ENCODE measurements at places on chromosomes 6 and 20.

GRCh38 chr6:128350416-128351254, 169.8 kb downstream of the PTPRK start:
- H3K4me3 ChIP-seq: no peak overlapping the region
- H3K27ac ChIP-seq: no peak overlapping the region
- no peaks in the 10 kb centered on the region for H3K27me3 ChIP-seq
- no peak for DNase-seq

GRCh38 chr6:73983367-73983766, 287.4 kb downstream of the CD109 start:
- no peaks in the 10 kb centered on the region for H3K4me1 ChIP-seq
- no peak for DNase-seq
- H3K36me3 ChIP-seq: no peaks in the 10 kb centered on the region

DNA sequence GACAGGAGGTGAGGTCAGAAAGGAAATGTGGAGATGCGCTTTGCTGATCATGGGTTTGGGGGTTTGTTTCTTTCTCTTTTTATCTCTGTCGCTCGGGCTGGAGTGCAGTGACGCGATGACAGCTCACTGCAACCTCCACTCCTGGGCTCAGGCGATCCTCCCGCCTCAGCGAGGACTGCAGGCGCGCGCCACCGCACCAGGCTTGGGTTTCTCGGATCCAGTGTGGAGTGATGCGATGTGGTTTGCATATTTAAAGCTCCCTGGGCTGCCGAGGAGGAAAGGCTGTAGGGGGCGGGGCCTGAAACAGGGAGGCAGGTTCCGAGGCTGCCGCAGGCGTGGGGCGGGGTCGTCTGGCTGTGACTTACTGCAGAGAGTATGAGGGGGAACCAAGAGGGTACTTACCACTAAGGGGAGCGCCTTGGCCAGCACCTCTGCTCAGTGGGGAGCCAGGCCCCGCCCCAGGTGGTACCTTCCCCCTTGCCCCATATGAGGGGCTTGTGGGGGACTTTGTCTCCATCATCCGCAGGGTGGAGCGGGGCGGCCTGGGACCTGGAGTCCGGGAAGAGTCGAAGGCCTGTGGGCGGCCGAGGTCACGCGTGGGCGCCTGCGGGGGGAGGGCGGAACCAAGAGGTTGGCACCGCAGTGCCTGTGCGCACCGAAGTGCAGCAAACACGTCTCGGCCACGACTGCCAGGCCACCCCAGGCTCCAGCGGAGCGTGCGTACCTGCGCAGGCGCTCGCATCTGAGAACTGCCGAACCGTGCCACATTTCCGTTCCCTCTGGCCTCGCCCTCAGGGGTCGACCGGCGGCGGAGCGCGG, 12.7 kb upstream of the BAK1 start:
- peaks cover 12% of the 10 kb centered on the region for H3K4me1 ChIP-seq
- no peaks in the 10 kb centered on the region for H3K27me3 ChIP-seq
- H3K27ac ChIP-seq: no peak overlapping the region
- H3K4me3 ChIP-seq: peak overlapping the region; percentile 37

DNA sequence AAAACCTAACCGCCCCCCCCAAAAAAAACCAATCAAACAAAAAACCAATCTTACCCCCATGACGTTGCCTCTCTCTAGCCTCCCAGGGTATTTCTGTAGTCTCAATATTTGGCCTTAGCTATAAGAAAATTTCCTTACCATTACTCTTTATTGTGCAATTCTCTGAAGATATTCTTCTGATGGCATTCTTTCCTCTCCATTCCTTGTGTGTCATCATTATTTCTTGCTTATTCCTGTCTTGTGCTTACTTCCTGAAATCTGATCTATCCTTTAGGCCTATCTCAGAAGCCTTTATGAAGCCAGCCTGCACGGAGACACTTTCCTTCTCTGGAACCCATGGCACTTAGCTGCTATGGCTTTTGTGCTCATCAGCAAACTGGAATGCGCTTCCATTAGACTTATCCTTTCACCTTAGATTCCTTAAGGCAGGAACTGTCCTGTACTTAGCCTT, 65.9 kb upstream of the DDR1 start:
- no peaks in the 10 kb centered on the region for H3K36me3 ChIP-seq
- no peak overlapping the region for H3K27ac ChIP-seq
- DNase-seq: no peak
- no peaks in the 10 kb centered on the region for H3K4me1 ChIP-seq

DNA sequence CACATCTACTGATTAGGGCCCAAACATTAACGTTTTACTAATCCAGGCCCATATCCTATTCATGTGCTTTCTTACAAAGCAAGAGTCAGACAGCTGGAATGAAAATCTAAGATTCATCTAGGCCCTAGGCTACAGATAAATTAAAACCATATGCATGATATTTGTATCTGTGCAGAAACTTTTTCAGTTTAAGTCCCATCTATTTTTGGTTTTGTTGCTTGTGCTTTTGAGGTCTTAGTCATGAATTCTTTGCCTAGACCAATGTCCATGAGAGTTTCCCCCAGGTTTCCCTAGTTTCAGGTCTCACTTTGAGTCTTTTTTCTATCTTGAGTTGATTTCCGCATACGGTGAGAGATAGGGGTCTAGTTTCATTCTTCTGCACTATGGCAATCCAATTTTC, 20.2 kb downstream of the ADNP start:
- H3K27ac ChIP-seq: peak overlapping the region; percentile 30
- no peak overlapping the region for H3K4me3 ChIP-seq
- H3K27me3 ChIP-seq: no peaks in the 10 kb centered on the region
- peaks cover 21% of the 10 kb centered on the region for H3K4me1 ChIP-seq

- H3K4me3 ChIP-seq: no peak overlapping the region
- H3K4me1 ChIP-seq: no peaks in the 10 kb centered on the region
- no peaks in the 10 kb centered on the region for H3K36me3 ChIP-seq
- no peaks in the 10 kb centered on the region for H3K27me3 ChIP-seq
These were observed 324.2 kb downstream of the NRN1 start for GRCh38 chr6:5682530-5682929.

DNA sequence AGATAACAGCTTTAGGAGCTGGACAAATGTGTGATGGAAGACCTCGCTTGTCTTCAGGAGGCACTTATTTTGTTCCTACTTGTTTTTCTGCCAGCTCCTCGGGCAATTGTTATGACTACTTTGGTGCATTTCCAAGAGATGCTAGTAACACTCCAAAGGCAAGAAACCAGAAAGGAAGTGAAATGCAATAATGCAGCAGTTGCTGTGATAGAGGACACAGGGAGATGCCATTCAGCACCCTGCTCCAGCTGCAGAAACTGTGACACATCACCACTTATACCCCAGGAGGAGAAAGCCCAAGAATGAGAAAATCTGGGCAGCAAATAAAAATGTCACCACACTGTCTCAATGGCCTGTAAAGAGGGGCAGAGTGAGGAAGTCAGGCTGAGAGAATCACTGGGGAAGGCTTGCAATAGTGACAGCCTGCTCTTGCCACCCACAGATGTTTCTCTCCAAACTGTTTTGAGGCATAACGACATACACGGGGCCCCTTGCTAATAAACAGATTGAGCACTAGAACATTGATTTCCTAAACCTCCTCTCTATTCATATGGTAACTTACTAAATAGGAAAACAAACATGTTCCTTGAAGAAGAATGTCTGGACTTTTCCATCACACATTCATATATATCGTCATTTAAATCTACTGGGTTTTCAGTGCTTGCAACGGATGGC, 231.0 kb upstream of the PRND start:
- H3K4me3 ChIP-seq: no peak overlapping the region
- no peak for DNase-seq
- H3K4me1 ChIP-seq: no peaks in the 10 kb centered on the region
- H3K27me3 ChIP-seq: no peaks in the 10 kb centered on the region

- no peak overlapping the region for H3K27ac ChIP-seq
- H3K4me1 ChIP-seq: peaks cover 8% of the 10 kb centered on the region
- DNase-seq: no peak
- H3K36me3 ChIP-seq: no peaks in the 10 kb centered on the region
These were observed 34.9 kb downstream of the GMPR start for GRCh38 chr6:16273256-16273655.

DNA sequence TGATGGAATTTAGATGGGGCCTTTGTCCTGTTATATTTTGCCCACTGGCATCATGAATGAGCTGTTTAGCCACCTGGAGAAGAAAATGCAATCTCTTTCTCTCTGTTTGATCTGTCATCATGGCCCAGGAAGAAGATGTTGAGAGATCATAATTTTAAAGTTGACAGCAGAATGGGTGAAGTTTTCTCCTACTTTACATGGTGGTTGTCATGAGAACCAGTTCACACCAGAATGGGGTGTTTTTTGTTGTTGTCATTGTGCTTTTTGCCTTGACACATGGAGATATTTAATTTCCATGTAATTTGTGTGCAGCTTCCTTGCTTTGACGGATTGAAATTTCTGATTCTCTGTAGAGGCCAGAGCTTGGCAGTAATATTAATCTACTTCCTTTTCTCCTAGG, 122.5 kb downstream of the FARS2 start:
- no peaks in the 10 kb centered on the region for H3K4me1 ChIP-seq
- H3K4me3 ChIP-seq: no peak overlapping the region

GRCh38 chr6:84003131-84003530, 30.4 kb upstream of the MRAP2 start:
- no peaks in the 10 kb centered on the region for H3K36me3 ChIP-seq
- no peak overlapping the region for H3K27ac ChIP-seq
- DNase-seq: no peak
- H3K4me1 ChIP-seq: no peaks in the 10 kb centered on the region
- no peak overlapping the region for H3K4me3 ChIP-seq
- H3K27me3 ChIP-seq: no peaks in the 10 kb centered on the region

DNA sequence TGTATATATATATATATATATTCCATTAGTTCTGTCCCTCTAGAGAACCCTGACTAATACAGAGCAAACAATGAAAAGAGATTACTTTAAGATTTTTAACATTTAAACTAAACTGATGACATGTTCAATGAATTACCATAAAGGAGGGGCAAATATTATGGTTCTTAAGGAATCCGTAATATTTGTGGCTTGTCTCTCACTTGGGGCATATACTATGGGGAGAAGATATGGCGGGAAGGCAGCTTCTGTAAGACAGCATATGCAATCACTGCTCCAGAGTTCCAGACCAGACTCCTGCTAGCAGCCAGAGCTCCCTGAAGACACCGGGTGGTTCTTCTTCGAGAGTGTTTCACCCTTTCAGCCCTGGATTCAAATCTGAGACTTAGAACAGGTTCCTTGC, 321.1 kb upstream of the NT5E start:
- no peak for DNase-seq
- no peaks in the 10 kb centered on the region for H3K36me3 ChIP-seq
- H3K27me3 ChIP-seq: no peaks in the 10 kb centered on the region
- H3K4me1 ChIP-seq: no peaks in the 10 kb centered on the region
- H3K27ac ChIP-seq: no peak overlapping the region

DNA sequence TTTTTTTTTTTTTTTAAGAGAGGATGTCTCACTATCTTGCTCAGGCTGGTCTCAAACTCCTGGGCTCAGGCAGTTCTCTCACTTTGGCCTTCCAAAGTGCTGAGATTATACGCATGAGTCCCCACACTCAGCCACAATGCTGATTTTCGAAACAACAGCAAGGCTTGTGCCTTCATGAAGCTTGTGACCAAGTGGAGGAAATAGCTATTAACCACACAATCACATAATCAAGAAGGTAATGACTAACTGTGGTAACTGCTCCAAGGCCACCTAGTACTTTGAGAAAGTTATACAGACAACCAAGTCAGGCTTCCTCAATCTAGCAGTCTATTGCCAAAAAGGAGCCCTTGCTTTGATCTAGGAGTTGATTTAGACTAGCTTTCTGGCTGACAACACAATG, 46.3 kb downstream of the SOD2 start:
- no peak overlapping the region for H3K4me3 ChIP-seq
- no peaks in the 10 kb centered on the region for H3K27me3 ChIP-seq
- DNase-seq: peak; percentile 5
- no peaks in the 10 kb centered on the region for H3K36me3 ChIP-seq
- H3K4me1 ChIP-seq: no peaks in the 10 kb centered on the region

- no peaks in the 10 kb centered on the region for H3K36me3 ChIP-seq
- no peaks in the 10 kb centered on the region for H3K4me1 ChIP-seq
- DNase-seq: no peak
- no peaks in the 10 kb centered on the region for H3K27me3 ChIP-seq
These were observed 37.9 kb upstream of the CHD6 start for GRCh38 chr20:41655962-41656618.

- DNase-seq: no peak
- H3K36me3 ChIP-seq: no peaks in the 10 kb centered on the region
- no peaks in the 10 kb centered on the region for H3K4me1 ChIP-seq
- H3K4me3 ChIP-seq: no peak overlapping the region
These were observed 495.5 kb upstream of the MAP3K7 start for GRCh38 chr6:91082311-91082832.

DNA sequence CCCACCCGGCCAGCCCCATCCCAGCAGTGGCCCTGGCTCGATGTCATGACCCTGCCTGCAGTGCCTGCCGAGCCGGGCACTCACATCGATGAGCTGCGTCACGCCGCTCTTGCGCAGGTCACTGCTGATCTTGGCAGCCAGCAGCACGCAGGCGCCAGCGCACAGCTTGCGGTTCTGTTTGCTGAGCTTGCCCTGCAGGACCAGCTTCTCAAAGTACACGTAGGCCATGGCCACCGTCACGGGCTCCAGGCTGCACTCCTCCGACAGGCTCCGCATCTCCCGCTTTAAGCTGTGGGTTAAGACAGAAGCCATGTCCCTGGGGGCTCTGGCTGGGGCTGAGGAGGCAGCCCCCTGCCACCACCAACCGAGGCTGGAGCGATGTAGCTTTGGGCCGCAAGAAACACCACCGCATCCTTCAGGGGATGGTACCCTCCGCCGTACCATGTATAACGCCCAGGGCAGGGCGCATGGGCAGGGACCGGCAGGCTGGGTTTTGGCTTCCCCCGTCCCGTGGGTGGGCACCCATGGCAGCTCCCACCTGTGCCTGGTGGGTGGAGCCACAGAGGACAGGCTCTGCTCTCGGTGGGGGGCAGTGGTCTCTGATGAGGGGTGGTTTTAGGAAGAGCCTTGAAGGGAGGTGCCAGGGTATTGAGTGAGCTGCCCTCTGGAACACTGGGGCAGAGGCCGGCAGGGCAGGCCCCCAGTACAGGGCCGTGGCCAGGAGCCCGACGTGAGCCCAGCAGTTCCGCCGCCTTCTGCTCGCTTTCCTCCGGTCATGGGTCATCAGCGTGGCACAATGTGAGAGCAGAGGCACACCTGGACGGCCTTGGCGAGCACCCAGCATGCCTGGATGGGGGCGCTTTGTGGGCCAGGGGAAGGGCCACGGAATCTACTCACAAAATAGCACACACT, 4.5 kb downstream of the RPS21 start:
- H3K4me1 ChIP-seq: peaks cover 12% of the 10 kb centered on the region
- H3K4me3 ChIP-seq: no peak overlapping the region
- no peaks in the 10 kb centered on the region for H3K27me3 ChIP-seq
- no peak for DNase-seq

DNA sequence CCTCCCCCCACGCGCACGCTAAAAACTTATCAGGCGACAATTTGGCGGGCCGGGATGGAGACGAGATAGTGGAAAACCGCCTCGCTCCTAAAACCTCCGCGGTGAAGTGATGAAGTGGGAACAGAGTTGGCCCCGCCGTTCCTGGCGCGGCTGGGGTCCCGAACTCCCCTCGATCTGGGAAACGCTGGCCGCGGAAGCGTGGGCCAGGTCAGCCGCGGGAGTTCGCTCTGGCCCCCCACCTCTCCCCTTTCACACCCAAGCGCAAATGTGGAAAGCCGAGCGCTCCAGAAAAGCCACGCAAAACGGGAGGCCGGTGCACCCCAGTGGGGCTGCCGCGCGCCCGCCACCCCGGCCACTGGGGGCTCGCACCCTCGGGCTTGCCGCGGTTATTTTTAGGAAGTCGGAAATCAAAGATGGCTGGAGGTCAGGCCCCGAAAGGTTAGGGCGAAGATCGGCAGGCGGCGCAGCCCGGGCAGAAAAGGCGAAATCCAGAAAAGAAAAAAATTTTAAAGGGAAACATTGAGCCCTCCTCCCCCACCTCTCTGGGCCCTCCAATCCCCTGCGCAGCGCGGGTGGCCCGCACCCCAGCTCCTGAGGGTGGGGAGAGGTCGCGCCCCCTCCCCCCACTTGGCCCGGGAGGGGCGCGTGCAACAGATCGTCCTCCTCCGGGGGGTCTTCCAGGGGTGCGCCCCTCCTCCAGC, 1.0 kb downstream of the SALL4 start:
- H3K4me1 ChIP-seq: no peaks in the 10 kb centered on the region
- H3K27ac ChIP-seq: no peak overlapping the region
- no peaks in the 10 kb centered on the region for H3K27me3 ChIP-seq
